ENCODE measurements at places on chromosomes 12 and 14. TPM values are rescaled to one million over a fixed set of nuclear protein-coding genes. Genes with fewer than 3 reads are reported as not detected.

Gene PSMC1
- 111 TPM for total RNA-seq

Gene SOAT2
- total RNA-seq = 0.45 TPM

Gene GZMB
- total RNA-seq = 127 TPM

Gene MORN3
- 0.82 TPM for total RNA-seq

Gene NEUROD4
- total RNA-seq = not detected

Gene GPR132
- total RNA-seq = 31.8 TPM

Gene PPP4R4
- 1.1 TPM for total RNA-seq

Gene AP5M1
- total RNA-seq = 54.6 TPM

Gene MYF5
- not detected for total RNA-seq

Gene ESPL1
- 79.7 TPM for total RNA-seq

Gene ALX1
- total RNA-seq = not detected

Gene RASAL1
- total RNA-seq = 0.09 TPM

Gene KLRC2
- not detected for total RNA-seq

Gene RAD9B
- total RNA-seq = 0.75 TPM

Gene OR6C2
- total RNA-seq = not detected

Gene P2RX2
- not detected for total RNA-seq

Gene CLEC2B
- total RNA-seq = 24.0 TPM

Gene EFS
- not detected for total RNA-seq

Gene RDH12
- total RNA-seq = not detected

Gene IAPP
- not detected for total RNA-seq

Measured in T-helper 2 cell treated with Interferon-gamma antibody and Interleukin-4, amounts not matched to agents 100 ng/mL and 5 ng/mL, for 36 hours (primary cell).